Activated naive CD4-positive, alpha-beta T cell (primary cell): ENCODE measurements at places on chromosomes 1 and 21.

DNA sequence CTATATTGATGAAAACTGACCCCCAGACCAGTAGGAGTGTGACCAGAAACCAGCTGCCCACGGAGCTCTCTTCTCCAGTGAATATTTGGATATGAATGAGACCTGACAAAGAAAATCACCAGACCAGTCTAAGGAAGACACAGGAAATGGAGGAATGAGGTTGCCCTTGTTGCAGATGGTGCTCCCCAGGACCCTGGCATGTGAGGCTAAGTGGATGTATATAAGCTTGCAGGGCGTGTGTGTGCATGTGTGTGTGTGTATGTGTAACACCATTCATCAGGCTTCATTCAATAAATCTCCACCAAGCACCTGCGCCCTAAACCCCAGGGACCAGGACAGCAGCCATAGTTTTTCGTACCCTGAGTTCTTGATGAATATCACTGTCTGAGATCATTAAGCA, 14.4 kb downstream of the PHLDA3 start:
- no peak for DNase-seq

- DNase-seq = no peak
Observed at GRCh38 chr1:214833178-214833756, 230.3 kb downstream of the CENPF start.

- no peak for DNase-seq
Observed at GRCh38 chr1:20726118-20726911, 6.2 kb downstream of the SH2D5 start.

GRCh38 chr1:155057788-155058211, 5.7 kb upstream of the EFNA4 start:
- DNase-seq = no peak

GRCh38 chr1:58041621-58042020, 504.9 kb downstream of the OMA1 start:
- DNase-seq = no peak

- DNase-seq = no peak
Observed at GRCh38 chr1:1327291-1327690, 2.7 kb downstream of the CPTP start.

GRCh38 chr1:185458670-185459069, 141.6 kb upstream of the IVNS1ABP start:
- DNase-seq = no peak

- no peak for DNase-seq
Observed at GRCh38 chr1:184393962-184394361, 7.1 kb downstream of the C1orf21 start.

DNA sequence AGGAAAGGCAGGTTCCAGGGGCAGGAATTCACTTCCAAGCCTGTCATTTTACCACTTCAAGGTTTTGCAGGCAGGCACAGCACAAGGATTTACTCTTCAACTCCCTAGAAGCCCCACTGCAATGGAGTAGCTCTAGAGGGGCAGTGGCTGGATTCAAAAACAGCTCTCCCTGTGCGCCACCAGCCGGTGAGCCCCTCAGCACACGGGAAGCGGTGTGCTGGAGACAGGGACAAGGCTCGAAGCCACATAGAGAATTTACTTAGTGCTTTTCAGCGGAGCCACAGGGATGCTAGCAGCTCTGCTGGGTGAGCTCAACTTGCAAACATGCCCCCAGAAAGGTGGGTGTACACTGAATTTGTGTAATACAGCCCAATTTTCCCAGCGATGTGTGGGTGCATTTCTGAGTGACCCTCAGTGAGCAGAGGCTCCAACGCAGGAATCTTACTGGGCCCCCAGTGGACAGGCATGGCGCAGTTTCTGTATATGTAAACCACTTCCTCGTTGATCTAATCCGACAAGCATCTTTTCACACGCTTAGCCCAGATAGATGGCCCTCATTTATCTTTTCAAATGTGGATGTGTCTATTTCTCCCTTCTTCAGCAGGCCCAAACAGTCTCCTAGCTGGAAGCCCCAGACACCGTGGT, 10.9 kb downstream of the VWA5B1 start:
- no peak for DNase-seq

- DNase-seq = no peak
Observed at GRCh38 chr1:44696789-44697345, 22.4 kb downstream of the ARMH1 start.

GRCh38 chr1:231410036-231410612, 12.0 kb downstream of the EGLN1 start:
- no peak for DNase-seq

- no peak for DNase-seq
Observed at GRCh38 chr1:17542645-17543044, 3.1 kb downstream of the ARHGEF10L start.

- DNase-seq = no peak
Observed at GRCh38 chr1:6009120-6010040, 17.2 kb upstream of the NPHP4 start.
